ENCODE measurements at places on chromosomes 7 and 10.
A peak's percentile ranks its signal among the peaks of the same experiment; 100 is the strongest.

- no peak for DNase-seq
Observed at GRCh38 chr10:114283091-114283490, 44.0 kb downstream of the VWA2 start.

DNA sequence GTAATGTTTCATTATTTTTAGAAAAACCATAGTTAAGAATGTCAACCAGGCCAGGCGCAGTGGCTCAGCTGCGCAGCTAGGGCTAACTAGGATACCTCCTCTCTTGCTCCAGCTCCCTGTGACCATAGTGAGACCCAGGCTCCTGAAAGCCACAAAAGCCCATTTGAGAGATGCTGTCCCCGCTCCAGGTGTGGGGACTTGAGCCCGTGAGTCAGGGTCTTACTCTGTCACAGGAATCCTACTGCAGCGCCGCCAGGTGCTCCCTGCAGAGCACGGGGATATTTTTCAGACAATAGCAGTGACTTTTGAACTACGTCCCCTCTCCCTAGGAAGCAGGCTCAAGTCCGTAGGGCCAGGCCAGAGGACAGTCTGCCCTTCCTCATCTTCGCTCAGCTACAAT, 75.6 kb upstream of the NRBF2 start:
- DNase-seq, result no peak

- DNase-seq, result no peak
Observed at GRCh38 chr7:67671006-67671548, 674.4 kb downstream of the TYW1 start.

DNA sequence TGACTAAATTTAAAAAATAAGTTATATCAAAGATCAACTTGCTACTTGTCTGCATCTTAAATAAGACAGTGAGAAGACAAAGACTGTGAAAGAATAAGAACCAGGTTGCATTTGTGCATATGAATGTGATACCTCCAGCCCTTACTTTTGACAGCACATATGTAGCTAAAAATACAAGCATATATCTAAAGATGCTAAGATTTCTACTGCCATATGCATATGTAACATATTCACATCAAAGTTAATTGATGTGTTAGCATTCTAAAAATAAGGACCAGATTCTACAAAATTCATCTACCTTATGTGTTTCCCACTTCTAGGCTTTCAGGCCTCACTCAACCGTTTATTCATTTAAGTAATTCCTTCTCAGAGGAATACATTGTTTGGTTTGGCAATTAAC, 1120.3 kb upstream of the LRRTM3 start:
- DNase-seq, result no peak

DNA sequence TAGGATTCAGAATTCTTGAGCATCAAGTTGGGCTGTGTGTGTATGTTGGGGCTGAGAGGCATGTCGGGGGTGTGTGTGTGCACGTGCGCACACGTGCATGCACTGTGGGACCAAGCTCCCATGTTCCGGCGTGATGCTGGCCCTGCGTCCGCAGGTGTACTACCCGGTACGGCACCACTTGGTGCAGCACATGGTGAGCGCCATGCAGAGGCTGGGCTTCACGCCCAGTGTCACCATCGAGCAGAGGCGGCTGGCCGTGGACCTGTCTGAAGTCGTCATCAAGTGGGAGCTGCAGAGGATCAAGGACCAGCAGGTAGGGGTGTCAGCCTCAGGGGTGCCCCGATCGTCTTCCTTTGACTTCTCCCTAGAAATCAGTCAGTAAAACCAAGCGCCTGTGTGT, 77.7 kb downstream of the TRRAP start:
- no peak for DNase-seq

DNA sequence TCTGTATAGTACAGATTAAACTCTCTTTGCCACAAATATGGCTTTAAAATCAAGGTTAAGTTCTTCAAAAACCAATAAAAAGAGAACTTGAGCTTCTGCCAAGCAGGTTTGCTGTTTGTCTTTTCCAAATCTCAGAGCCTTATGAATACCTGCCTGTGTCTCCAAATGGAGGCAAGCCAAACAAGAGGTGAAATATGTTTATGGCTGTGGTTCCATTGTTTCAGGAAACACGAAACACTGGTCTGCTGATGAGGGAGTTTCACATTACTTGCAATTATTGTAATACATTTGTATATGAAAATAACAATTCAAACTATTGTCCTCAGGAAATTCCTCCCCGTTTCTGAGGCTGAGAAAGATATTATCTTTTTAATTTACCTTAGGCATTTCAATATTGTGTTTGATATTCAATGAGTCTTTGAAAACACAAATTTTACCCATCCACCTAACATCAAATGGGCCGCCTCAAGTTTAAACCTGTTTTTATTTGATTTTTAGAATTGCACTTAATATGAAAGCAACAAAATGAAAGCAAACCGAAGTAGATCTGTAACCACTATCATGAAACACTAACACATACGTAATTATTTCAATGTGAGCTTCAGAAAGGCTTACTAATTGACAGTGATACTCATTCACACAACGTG, 359.3 kb downstream of the HGF start:
- no peak for DNase-seq

GRCh38 chr7:30181736-30182522, 47.1 kb downstream of the MTURN start:
- no peak for DNase-seq

DNA sequence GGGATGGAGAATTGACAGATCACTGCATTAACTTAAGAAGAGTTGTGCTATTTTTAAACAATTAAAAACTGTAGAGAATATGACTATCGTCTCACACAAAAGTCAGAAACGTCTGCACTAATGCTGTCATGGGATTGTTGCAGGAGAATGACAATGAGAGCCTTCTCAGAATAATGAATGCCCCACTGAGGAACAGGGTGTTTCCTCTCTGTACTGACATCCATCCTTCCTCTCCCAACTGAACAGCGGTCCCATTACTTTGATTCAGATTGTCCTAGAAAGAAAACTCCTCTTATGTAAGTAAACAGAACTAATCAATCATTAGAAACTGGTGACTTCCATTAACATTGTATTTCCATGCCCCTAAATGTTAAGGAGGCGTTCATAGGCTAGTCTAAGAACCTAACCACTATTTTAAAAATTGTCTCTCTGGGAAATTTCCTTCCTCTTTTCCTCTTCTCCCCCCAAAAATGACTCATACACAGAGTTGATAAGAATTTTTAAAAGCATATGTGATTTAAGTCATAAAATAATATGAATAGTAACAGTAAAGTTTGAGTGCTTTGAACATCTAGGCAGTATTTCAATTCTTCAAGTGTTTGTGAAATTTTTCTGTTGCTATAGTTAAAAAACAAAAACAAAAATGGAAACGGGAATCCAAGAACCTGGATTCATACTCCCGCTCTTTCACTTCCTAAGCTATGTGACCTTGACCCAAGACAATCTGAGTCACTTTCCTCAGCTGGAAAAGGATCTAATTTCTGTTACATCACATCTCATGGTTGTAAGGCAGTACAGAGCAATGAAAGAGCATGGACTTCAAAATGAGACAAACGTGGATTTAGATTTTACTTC, 12.7 kb upstream of the MACC1 start:
- DNase-seq, result no peak

GRCh38 chr7:42617806-42618457, 293.9 kb downstream of the C7orf25 start:
- DNase-seq, result no peak

DNA sequence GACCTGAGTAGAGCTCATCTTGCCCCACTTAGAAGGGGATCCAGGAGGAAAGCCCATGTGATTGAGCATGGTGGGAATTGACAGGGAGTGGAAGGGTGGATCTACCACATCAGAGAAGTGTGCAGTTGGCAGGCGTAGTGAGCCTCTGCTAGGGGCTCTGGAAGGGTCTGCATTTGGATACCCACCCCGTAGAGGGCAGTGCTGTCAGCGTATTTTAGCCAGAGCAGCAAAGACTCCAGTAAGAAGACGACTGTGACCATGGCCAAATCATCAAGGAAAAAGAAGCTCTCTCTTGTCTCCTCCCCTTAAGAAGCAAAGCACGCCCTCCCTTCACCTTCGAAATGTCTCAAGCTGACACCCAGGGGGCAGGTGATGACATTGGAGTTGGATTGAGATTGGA, 68.8 kb upstream of the INHBA start:
- no peak for DNase-seq

DNA sequence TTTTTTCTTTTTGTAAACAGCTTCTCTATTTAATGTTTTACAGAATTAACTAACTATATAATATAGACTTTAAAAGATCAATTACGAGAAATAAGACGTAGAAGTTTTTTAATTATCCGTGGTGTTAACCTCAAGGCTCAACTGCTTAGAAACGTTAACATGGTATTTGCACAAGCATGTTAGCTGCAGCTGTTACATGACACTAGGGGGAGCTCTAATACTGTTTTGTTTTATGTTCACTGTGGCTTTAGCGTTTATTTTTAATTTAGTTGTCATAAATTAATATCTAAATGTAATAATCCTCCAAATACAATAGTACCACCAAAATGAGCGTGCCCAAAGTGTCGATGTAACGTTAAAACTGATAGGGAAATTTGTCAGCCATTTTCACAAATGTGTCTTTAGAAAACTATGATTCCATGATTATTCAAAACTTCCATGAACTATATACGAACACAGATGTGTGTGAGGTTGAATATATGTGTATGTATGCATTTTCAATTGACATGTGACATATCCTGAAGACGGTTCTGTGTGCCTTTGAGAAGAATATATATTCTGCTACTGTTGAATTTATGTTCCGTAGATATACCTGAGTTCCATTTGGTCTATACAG, 828.8 kb upstream of the MBL2 start:
- DNase-seq, result no peak

- DNase-seq, result no peak
Observed at GRCh38 chr10:28214219-28214618, 88.6 kb downstream of the MPP7 start.

GRCh38 chr7:33707427-33707826, 197.9 kb upstream of the BMPER start:
- DNase-seq, result no peak

- DNase-seq, result no peak
Observed at GRCh38 chr7:24743471-24743870, 13.8 kb downstream of the GSDME start.

DNA sequence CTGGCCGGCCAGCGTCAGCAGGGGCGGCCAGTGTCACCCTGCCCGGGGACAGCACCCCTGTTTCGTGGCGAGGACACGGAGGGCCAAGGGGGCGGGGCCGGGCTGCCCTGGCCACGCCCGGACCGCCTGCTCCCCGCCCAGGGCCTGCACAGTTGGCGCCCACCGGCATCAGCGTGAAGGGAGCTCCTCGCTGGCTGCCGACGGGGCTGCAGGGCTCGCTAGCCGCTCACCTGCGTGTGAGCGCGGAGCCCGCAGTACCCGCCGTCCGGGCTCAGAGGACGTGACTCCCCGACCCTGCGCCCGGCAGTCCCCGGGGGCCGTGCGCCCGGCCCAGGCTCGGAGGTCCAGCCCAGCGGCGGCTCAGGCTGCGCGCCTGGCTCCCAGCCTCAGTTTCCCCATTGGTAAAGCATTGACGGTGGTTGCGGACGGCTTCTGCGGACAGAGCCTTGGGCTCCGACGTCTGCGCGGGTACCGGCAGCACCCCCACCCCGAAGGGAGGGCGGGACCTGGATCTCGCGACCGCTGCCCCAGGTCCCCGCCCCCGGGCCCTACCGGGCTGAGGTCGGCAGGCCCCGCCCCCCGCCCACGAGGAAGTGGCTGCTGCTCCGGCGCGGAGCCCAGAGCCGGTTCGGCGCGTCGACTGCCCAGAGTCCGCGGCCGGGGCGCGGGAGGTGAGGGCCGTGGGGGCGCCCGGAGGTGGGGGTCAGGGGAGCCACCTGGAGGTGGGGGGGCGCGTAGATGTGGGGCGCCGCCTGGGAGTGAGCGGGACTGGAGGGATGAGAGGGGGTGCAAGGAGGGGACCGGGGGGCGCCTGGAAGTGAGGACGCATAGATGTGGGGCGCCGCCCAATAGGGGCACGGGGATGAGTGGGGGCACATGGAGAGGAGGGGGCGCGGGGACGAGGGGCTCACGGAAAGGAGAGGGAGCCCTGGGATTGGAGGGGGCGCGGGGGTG, at the start of gene ARPC1B:
Gene ARPC1B (plus strand): TSS at position 620 of the 954 bp plus-strand sequence. CDS start 10,985 bp downstream, outside the sequence.
- DNase-seq, result peak; percentile 43

- no peak for DNase-seq
Observed at GRCh38 chr10:31620226-31621151, 301.5 kb downstream of the ZEB1 start.

DNA sequence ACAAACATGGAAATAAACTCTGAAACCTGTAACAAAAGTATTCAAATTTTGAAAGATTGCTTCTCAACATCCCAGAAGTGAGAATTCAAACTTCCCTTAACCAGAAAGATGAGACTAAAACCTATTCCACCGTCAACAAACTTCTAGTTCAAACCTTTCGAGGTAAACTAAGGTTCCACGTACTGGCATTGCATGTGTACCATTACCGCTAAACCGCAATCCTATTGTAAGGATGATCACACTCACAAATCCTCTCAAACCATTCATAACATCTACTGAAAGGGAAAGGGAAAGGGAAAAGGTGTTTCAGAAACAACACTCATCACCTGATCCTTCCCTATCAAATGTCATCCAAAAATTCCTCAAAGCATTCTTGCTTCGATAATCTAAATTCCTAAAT, 3.1 kb downstream of the SMURF1 start:
- DNase-seq, result no peak

GRCh38 chr10:123043409-123043925, 34.7 kb downstream of the ACADSB start:
- peak; percentile 1 for DNase-seq

- no peak for DNase-seq
Observed at GRCh38 chr10:123557366-123558108, 108.6 kb upstream of the GPR26 start.

- no peak for DNase-seq
Observed at GRCh38 chr10:43945908-43946307, 297.2 kb upstream of the ZNF32 start.

- DNase-seq, result no peak
Observed at GRCh38 chr7:134766779-134767519, 12.5 kb upstream of the CALD1 start.

DNA sequence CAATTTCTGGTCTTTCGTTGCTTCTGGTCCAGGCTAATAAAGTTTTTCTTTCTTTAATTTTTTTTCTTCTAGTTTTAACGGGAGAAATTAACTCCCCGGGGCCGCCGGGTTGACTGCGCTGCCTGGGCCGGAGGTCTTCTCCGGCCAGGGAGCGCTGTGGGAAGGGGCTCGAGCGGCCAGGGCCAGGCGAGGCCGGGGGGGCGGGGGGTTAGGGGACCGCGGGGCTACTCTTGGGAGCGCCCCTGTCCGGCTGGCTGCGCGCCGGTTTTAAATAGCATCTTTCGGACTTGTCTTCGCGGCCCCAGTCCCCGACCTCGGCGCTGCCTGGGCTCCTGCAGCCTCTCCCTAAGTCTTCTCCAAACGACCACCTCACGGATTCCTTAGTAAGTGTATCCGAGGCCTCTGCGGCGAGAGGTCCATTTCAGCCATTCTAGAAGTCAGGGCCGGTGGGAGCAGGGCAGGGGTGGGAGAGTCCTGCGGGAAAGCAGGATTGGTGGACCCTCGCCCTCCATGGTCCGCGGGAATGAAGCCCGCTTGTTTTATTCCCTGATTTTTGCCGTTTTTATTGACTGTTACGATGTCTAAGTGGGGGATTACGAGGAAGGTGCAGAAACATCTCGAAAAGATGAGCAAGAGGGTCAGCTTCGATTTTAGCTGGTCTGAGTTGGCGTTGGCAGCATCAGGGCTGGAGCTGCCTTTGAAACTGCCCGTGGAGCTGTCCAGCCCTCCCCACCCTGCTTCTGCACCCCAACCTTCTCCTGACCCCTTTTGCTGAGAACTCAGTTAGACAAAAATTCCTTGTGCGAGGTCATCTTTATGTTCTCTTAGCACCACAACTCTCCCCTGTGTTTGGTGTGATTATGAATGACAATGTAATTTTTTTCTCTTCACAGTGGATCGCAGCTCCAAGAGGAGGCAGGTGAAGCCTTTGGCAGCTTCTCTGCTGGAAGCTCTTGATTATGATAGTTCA, 555 bp downstream of the PHF14 start:
- no peak for DNase-seq

- DNase-seq, result no peak
Observed at GRCh38 chr7:37945336-37945735, 24.9 kb downstream of the EPDR1 start.

All from activated naive CD4-positive, alpha-beta T cell (primary cell).